ENCODE measurements at places on chromosomes 2 and 18.

GRCh38 chr2:204655101-204655500 lies 109.8 kb downstream of the PARD3B start:
- no peak for DNase-seq

GRCh38 chr2:146893500-146894041 lies 951.3 kb upstream of the ACVR2A start:
- no peak for DNase-seq

GRCh38 chr18:24602201-24602600 lies 141.8 kb downstream of the HRH4 start:
- DNase-seq, result no peak

- DNase-seq, result no peak
Measured at GRCh38 chr2:100676346-100676745, 113.6 kb downstream of the PDCL3 start.

DNA sequence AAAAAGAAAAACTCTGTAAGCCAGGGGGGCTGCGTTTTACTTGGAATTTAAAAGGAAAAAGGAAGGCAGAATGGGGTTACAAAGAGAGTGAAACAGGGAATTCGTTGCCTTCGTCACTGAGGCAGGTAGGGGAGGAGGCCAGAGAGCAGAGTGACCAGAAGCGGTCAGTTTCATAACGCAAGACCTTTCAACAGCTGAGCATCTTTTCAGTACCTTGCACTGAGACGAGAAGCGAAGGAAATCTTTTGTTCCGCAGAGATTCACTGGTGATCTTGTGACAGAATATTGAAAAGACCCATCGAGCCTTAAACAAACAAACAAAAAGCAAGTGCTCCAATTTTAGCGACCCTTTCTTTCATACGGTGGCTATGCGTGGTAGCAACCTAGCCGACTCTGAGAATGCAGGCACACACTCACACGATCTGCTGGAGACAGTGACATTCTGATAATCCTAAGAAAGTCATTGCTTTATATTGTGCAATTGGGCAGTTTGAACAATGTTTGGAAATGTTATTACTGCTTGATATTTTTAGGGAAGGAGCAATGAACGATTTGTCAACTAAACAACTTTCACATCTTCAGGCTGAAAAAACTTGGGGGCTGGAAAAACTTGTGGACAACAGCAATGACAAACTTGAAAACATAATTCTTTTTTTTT lies 93.8 kb upstream of the ODC1 start:
- DNase-seq, result no peak

GRCh38 chr2:39679805-39680204 lies 14.1 kb downstream of the TMEM178A start:
- no peak for DNase-seq

DNA sequence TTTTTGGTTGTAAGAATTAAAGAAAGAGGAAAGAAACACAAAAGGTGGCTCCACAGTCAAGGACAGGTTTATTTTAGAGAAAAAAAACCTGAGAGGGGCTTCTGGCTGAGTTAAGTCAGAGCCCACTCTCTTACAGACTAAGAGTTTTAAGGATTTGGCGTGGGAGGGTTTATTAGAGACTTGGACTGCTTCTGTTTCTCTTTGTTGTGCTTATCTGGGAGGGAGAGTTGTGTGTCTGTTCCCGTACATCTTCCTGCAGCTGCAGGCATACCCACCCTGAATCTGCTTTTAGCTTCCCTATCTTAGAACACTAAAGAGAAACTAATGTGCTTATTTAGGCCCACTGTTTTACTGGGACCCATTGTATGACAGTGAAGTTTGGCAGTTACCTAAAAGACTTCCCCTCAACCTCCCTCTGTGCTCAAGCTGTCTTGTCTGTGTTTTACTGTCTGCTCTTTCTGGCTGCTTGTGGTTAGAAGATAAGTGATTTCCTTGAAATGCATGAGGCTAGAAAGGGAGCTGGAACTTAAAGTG lies 2.7 kb downstream of the RSAD2 start:
- no peak for DNase-seq

- DNase-seq, result no peak
Measured at GRCh38 chr2:58350484-58350883, 109.4 kb upstream of the FANCL start.

DNA sequence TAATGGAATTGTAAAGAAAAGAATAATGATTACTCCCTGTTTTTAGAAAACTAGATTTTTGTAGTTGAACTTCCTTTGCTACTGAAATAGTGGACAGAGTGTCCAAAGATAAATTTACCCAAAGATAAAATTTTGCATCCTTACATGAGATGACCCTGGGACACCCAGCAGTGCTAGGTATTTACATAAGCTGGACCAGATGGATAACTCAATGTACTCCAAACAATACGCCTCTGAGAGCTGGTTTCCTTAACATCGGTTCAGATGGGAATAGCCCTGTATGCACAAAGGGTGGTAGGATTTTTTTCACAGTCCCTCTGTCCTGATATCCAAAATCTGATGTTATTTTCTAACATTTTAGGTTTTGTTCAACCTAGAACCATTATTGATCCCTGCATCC lies 432.1 kb upstream of the ID2 start:
- no peak for DNase-seq

DNA sequence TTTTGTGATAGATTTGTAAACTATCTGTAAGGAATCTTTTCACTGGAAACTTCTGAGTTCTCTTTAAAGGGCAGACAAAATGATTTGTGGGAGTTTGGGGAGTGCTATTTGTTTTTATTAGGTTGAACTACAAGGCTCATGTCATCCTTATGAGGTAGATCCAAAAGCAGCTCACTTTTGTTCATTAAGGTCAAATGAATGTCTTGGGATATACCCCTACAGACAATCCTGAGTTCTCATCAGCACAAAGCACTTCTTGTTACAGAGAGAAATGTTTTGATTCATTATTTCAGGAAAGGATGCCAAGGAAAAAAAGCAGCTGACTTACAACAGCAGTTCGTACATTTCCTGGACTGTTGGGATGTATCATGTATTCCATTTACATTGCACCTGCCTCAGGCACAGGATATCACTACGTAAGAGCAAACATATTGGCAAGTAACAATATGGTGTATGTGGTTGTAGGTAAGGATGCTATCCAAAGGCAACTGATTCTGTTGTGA lies 68.9 kb downstream of the DCC start:
- no peak for DNase-seq

GRCh38 chr18:172361-172760 lies 14.0 kb downstream of the USP14 start:
- no peak for DNase-seq

DNA sequence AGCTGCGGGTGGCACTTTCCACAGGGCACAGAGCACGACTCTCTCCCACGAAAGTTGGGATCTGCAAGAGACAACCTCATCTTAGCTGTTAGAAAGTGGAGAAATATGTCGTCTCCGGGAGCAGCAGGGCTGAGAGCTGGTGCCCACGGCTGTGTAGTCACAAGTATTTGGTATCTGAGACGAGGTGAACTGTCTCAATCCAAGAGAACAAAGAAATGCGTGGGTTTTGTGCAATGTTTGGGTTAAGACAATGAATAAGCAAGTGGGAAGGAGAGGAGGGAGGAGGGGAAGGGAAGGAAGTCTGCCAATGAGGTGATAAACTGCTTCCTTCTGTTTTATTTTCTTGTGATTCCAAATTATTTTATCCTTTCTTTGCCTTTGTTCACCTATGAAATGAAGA lies 18.0 kb downstream of the DYTN start:
- no peak for DNase-seq

GRCh38 chr2:216646116-216646515 lies 12.9 kb downstream of the IGFBP2 start:
- DNase-seq, result no peak

- DNase-seq, result no peak
Measured at GRCh38 chr2:42847596-42848151, 55.3 kb upstream of the HAAO start.

DNA sequence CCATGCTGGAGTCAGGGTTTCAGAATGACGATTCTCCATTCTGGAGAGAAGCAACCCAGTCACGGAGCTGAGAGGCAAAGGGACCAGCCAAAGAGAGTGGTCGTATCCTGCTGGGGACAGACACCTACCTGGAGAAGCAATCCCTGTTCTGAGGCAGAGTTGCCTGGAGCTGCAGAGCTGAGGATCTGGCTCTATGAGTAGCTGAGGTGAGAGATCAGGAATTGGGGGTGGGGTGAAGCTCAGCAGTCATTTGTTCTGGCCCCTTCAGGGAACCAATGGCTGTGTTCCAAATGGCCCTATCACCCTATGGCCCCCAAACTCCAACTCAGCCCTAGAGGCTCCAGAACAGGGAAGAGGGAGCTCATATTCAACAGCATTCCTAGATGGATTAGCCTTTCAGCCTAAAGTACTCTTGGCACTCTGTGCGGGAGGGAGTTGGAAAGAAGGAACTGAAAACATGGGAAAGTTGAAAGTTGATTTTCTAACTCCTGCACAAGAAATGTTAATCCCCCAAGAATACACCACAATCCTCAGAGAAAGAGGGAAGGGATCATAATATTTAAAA lies 3.3 kb upstream of the ATRAID start:
- no peak for DNase-seq

DNA sequence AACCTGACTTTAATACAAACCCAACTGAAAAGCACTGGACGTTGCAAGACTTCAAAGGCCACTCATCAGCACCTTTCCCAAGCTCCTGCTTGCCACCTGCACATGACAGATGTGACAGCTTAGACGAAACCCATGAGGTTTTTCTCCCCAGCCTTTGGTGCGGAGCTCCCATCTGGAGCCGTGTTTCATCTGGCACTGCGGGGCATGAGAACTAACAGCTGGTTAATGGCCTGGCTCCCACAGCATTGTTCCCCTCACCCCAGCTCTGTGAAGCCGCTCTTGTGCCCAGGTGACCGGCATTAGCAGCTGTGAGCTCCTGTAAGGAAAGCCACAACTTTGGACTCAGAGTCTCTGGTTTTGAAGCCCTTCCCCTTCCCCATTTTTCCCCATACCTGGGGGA lies 50.9 kb downstream of the GALR1 start:
- DNase-seq, result no peak

DNA sequence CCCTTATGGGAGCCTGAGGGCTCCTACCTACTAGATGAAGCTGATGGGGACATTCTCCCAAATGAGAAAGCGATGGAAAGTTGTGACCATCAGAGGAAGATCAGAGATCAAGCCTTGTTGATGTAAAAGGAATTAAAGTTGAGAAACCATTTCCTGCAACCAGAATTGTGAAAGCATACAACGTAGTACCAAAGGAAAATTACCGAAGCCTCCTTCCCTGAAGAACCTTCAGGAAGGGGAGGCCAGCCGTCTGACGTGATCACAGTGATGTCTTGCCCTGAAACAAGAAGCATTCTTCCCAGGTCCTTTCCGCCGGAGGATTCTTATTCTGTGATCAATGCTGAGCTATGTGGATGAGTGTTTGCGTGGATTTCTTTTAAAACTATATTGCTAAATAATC lies 211.6 kb upstream of the TNP1 start:
- DNase-seq, result no peak

DNA sequence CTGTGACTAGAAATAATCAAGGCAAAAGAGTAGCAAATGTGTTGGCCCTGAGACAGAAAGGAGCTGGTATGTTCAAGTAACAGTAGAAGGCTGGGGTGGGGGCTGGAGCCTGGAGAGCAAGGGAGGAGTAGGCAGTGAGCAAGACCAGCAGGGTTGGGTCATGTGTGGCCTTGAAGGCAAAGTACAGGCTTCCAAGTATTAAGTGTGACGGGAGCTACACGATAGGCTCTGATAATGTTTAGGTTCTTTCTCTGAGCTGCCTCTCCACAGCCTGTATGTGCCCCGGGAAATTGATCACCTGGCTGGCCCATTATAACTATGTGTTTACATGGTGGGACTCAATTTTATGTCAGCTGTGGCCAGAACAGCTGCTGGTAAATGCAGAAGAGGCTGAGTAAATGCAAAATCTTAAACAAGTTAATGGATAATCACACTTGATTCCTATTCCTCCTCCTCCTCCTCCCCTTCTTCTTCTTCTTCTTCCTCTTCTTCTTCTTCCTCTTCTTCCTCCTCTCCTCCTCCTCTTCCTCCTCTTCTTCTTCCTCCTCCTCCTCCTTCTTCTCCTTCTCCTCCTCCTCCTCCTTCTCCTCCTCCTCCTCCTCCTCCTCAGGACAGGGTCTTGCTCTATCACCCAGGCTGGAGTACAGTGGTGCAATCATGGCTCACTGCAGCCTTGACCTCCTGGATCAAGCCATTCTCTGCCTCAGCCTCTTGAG lies 9.3 kb downstream of the IL1F10 start:
- DNase-seq, result no peak

DNA sequence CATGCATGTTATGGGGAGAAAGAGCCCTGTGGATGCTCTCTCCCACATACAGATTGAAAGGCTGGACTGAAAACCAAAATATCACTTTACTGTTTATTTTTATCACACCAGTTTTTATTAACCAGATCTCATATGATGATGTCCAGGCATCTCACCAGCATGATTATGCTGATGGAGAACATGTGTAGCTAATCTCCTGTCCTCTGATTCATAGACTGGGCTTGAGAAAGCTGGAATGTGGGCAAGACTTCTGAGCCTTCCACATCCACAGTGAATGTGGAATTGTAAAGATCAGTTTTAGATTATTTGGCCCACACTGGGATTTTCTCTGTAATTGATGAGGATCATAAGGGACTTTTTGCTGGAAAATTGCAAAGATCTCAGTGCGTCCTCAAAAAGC lies 137.9 kb downstream of the ICOS start:
- no peak for DNase-seq

DNA sequence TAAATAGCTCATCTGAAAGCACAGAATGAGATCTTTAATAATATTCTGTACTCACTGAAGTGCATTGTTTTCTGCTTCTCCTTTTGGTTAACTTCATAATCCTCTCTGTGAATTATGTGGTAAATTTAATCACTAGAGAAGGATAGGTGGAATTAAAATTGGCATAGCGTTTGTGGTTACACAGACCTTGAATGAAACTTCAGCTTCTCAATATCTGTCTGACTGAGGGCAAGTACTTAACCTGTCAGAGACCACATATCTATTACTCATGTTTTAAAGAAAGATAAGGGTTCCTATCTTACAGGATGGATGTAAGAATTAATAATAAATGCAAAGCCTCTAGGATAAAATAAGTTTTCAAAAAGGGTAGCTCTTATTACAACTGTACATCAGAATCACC lies 861.8 kb downstream of the TRIB2 start:
- no peak for DNase-seq

GRCh38 chr2:66852953-66853352 lies 418.0 kb downstream of the MEIS1 start:
- DNase-seq, result no peak

- no peak for DNase-seq
Measured at GRCh38 chr2:4140281-4140970, 437.1 kb downstream of the DCDC2C start.

- no peak for DNase-seq
Measured at GRCh38 chr18:46184727-46185126, 80.5 kb downstream of the HAUS1 start.

DNA sequence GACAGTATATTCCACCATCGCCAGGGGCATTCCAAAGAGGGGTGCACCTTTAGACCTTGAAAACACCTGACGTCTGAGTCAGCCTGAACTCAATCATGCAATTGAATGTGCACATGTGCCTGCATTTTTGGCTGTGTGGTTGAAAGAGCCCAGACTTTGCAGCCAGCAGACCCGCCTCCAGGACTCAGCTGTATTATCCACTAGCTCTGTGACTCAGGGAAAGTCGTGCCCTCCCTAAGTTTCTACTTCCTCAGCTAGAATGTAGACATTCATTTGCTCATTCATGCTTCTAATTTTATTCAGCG lies 94.2 kb downstream of the LRRC30 start:
- DNase-seq, result no peak

All from activated T-cell treated with anti-CD3 and anti-CD28 coated beads for 24 hours (primary cell).